Activated CD4-positive, alpha-beta memory T cell treated with anti-CD3 and anti-CD28 coated beads for 36 hours (primary cell): ENCODE measurements at places on chromosomes 16 and 17. TPM values are rescaled to one million over a fixed set of nuclear protein-coding genes. Genes with fewer than 3 reads are reported as not detected.

Gene PKMYT1
- total RNA-seq: 123 TPM

Gene GAS2L2
- not detected for total RNA-seq

Gene ANKS4B
- total RNA-seq: not detected

Gene C1QTNF8
- not detected for total RNA-seq

Gene CCL4L2
- 48.9 TPM for total RNA-seq

Gene TLCD2
- 0.86 TPM for total RNA-seq

Gene SPATA22
- total RNA-seq: not detected

Gene LHX1
- total RNA-seq: not detected

Gene RAP1GAP2
- 2.3 TPM for total RNA-seq

Gene ZSCAN10
- 0.19 TPM for total RNA-seq

Gene OMG
- 0.19 TPM for total RNA-seq

Gene ACAP1
- 405 TPM for total RNA-seq

Gene ZNF594
- total RNA-seq: 6.2 TPM

Gene GGT6
- total RNA-seq: not detected

Gene TBC1D26
- 0.24 TPM for total RNA-seq

Gene UNC13D
- 135 TPM for total RNA-seq

Gene OSGIN1
- 0.40 TPM for total RNA-seq

Gene PRR35
- total RNA-seq: not detected

Gene OTOA
- not detected for total RNA-seq

Gene TBC1D28
- not detected for total RNA-seq

Gene HGS
- 96.9 TPM for total RNA-seq

Gene TMEM98
- 2.2 TPM for total RNA-seq

Gene MIF4GD
- total RNA-seq: 57.2 TPM

Gene CTRL
- 3.1 TPM for total RNA-seq

Gene GLOD4
- 56.3 TPM for total RNA-seq

Gene TELO2
- 63.2 TPM for total RNA-seq

Gene TNFRSF12A
- 8.6 TPM for total RNA-seq

Gene METRNL
- 62.8 TPM for total RNA-seq

Gene ZG16
- not detected for total RNA-seq

Gene SMPD3
- total RNA-seq: 0.12 TPM

Gene NT5C
- total RNA-seq: 70.8 TPM

Gene CSH2
- total RNA-seq: not detected

Gene TM4SF5
- not detected for total RNA-seq

Gene HES7
- 2.5 TPM for total RNA-seq

Gene RANGRF
- total RNA-seq: 45.5 TPM

Gene IGF2BP1
- total RNA-seq: 0.29 TPM

Gene SNX20
- total RNA-seq: 55.4 TPM

Gene GCGR
- total RNA-seq: not detected
